NCI-H146 (cell line): ENCODE measurements at places on chromosomes 2 and 18.

DNA sequence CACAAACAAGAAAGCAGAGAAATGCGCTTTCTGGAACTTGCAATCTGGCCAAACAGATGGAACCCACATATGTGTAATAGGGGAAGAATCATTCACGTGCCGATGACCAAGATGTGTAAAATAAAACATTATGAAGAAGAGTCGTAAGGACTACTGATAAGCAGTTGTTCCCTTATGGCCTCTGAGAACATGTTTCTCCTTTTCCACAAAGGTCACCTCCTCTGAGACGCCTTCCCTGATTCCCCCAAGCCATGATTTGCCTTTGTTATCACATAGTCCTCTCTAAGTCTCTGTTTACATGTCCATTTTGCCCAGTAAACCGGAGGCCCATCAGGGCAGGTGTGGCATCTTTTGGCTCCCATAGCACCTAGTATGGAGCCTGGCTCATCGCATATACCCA is 8.0 kb downstream of the OTOF start:
- DNase-seq = no peak

GRCh38 chr2:16566701-16567100 is 98.9 kb downstream of the CYRIA start:
- no peak for DNase-seq

- no peak for DNase-seq
These were observed 762.7 kb upstream of the TMEFF2 start for GRCh38 chr2:192957425-192957824.

GRCh38 chr18:74392323-74392722 is 64.8 kb downstream of the DIPK1C start:
- no peak for DNase-seq

DNA sequence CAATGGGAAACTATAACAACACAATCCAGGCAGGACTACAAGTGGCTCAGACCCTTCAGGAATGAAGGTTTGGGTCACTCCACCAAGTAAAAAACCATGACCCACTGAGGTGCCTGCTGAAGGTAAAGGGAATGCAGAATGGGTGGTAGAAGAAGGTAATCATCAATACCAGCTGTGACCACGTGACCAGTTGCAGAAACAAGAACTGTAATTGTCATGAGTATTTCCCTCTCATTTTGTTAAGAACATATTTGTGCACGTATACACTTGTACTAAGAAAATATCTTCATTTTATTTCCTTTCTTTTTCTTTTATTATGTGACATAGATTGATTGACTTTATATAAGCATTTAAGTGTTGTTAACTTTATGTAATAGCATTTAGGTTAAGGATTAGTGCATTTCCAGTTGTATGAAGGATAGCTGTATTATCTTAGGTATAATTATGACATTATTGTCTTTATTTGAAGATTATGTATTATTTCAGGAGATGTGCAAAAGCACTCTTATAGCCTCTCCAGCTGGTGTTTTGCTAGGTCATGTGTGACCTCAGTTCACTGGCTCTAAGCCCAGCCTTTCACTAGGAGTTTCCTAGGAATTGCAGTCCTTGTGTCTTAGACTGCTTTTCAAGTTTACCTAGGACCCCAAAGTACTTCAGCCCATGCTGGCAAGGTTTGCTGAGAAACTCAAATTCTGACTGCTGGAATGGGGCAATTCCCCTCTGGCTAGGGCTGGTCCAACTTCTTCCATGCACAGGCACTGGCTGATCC is 125.7 kb upstream of the DPP10 start:
- no peak for DNase-seq

DNA sequence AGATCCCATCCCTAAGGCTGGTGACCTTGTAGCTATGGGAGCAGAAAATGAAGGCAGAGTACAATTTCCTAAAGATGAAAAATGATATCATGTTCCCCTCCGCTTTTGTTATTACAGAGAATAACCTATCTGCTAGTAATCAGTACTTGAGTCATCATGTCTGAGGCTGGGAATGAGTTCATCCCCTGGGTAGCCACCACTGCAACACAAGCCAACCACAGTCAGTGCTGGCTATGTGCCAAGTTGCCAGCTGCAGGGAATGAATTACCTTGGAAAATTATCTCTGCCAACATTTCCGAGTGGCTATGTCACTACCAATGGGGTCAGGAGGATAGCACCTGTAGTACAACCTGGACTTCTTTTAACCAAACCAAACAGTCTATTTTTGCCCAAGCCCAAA is 1094.7 kb upstream of the DDX18 start:
- peak; percentile 20 for DNase-seq

DNA sequence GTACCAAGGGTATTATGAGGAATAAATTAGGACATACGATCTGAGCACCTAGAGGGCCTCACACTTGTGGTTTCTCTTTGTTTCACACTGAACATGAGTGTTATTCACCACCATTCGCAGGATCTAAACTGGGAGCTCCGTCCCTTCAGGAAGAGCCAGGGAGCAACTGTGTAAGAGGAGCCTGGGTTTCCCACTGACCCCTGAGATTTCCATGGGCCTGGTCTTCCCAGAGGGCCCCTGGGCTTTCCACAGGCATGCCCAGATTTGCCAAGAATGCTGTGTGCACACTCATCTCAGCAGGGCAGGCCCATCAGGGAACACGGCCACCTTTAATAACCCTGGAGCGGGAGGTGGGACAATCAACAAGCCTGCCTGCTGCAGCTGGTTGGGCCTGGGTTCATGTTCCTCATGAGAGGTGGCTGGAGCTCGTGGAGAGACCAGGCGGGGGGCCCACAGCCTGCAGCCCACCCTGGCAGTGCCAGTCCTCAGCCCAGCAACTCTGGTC is 416.8 kb upstream of the MYT1L start:
- peak; percentile 22 for DNase-seq

DNA sequence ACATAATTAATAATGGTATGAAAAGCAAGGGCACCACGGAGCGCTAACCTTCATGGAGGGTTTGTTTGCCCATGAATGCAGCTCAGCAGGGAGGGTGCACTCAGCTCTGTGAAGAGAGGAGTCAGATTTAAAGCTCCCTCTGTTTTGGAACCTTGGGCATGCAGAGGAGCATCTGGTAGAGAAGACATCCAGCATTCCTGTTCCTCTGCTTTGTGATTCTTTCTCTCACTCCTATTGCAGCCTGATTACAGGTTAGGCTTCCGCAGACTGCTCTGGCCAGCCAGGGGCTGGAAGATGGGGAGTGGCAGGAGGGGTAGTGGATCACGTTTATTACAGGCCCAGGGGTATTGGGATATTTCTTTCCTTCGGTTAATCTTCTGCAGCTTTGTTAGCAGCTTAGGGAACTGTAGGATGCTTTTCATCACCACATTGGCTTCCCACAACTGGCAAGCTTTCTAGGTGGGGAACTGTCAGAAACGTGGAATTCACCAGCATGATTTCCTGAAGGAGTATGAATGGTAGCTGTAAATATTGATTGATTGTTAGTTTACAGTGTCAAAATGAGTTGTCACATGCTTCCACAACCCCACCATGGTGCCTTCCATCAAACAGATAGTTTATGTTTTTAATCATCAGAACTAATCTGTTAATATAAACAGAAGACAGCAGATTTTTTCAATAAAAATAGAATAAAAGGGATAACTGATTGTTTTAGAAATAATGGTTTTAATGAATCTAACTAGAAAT is 201.1 kb downstream of the VAPA start:
- peak; percentile 97 for DNase-seq

DNA sequence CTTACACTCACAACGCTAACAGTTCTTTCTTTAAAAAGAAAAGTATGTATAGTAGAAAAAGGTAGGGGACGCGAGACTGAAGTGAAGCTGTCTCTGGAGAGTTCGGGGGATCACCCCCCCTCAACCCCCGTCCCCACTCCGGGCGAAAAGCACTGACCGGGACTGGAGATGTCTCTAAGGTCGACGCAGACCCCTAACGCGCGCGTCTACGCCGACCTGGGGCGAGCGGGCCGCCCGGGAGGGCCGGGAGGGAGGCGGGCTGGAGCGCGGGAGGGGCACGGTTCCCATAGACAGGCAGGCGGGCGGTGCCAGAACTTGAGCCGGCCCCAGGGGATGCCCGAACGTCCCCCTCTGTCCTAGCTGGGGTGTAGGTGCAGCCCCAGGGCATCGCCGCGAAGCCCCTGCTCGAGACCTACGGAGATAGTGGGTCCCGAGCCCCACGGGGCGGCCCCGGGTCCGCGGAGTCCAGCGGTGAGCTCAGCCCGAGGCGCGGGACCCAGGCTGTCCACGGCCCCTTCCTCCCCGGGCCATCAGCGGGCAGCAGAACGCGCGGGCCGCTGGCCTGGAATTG is 82.2 kb downstream of the CHRNA1 start:
- peak; percentile 6 for DNase-seq

DNA sequence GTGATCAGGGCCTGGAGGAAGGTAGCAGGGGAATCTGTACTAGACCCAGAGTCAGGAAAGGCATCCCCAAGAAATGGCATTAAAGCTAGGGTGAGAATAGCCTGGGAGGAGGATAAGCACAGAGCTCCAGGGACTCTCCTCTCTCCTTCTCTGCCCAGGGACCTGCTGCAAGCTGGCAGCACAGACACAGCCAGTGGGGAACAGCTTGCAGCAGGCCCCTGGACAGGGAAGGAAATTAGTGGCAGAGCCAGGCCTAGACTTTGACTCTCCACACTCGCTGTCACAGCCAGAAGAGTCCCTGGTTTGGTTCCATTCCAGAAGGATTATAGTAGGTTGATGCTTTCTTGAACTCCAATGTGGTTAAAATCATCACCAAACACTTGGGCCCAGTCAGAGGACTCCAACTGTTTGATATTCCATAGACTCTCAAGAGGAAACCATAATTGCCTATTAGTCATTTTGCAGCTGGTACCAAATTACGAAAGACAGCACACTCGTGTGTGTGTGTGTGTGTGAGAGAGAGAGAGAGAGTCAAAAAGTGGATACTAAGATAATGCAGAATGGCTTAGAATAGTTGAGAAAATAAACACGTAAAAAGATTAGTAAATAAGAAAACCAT is 95.5 kb upstream of the ATP8B1 start:
- DNase-seq = peak; percentile 84

GRCh38 chr2:198762441-198762840 is 695.3 kb downstream of the SATB2 start:
- DNase-seq = no peak

DNA sequence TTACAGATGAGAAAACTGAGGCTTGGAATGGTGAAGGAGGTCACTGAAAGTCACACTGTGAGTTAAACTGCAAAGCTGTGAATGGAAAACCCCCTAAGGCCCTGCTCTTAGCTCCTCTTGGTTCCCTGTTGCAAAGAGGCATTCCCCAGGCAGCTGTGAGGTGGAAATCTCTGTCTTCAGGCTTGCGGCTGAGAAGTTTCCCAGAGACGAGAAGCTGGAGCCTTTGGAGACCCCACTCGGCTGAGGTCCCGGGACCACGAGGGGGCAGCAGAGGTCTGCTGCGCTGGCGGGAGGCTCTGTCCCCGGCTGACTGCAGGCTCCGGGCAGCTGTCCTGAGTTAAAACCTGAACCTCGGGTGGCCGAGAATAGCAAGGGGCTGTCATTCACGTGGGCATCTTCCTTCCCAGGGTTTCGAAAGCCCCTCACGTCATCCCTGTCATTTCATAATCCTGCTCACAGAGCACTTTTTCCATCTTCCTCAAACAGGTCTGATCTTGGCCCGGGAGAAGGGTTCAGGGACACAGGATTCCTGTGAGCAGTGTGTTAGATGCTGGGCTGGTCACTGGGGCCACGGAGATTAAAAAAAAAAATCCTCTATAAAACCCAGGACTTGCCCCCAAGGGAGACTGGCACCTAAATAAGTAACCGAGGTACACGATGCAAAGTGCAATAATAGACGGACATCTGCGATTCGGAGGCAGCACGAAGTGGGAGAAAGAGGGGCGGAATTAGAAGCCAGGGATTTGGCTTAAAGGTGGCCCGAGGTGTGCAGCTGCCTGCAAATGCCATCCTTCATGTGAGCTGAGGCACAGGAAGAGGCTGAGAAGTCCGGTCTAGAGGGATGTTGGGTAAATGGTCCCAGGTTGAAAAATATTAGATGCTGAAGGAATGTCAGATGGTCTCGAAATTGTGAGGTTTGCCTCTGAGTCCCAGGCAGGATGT is 24.6 kb upstream of the ATOH8 start:
- DNase-seq = peak; percentile 56

DNA sequence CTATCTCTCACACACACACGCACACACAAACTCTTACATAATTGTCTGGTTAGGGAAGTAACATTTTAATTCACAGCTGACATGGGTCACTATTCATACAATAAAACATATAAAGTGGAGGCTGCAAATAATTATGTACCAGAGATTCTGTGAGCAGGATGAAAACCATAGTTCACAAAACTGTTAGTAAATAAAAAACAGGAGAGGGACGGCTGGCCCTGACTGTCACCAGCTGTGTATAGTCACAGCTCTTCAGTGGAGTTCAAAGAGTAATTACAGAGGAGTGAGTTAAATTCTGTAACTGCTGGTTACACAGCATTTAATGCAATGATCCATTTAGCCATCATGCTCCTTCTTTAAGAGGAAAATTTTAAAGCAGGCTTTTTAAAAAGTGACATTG is 76.9 kb downstream of the NRXN1 start:
- peak; percentile 43 for DNase-seq

DNA sequence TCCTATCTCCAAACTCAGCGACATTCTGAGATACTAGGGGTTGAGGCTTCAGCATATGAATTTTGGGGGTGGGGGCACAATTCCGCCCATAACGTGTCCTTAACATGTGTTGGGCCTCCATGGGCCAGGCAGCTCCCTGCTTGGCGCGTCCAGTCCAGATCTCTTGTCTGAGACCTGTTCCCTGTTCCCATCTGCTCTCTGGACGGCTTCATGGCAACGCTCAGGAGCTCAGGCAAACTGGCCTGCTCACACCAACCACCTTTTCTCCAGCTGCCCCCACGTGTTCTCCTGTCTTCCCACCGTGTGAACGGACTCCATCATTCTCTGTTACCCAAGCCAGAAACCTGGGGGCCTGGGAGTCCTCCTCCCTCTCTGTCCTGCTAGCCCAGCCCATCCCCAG is 36.4 kb downstream of the ACKR3 start:
- DNase-seq = no peak

DNA sequence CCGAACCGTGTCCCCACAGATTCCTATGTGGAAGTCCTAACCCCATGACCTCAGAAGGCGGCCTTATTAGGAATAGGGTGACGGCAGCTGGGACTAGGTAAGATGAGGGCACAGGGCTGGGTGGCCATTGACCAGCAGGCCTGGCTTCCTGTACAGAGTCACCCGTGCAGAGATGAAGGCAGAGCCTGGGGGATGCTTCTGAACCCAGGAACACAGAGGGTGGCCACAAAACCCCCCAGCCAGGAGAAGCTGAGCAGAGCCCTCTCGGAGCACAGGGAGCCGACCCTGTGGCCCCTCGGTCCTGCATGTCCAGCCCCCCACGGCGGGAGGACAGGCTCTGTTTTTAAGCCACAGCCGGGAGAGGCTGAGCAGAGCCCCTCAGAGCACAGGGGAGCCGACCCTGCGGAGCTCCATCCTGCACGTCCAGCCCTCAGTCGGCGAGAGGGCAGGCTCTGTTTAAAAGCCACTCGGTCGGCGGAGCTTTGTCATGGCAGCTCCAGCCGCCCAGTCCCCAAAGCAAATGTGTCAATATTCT is 2.7 kb downstream of the PDCD1 start:
- no peak for DNase-seq
